Osteoblast (primary cell): ENCODE measurements at places on chromosomes 2 and 18. TPM values are rescaled to one million over a fixed set of nuclear protein-coding genes. Genes with fewer than 3 reads are reported as not detected.

- peak; percentile 67 for DNase-seq
Observed at GRCh38 chr2:158191076-158191895, 89.6 kb downstream of the UPP2 start.

GRCh38 chr2:34423301-34423700 is 824.2 kb upstream of the FAM98A start:
- no peak for DNase-seq

DNA sequence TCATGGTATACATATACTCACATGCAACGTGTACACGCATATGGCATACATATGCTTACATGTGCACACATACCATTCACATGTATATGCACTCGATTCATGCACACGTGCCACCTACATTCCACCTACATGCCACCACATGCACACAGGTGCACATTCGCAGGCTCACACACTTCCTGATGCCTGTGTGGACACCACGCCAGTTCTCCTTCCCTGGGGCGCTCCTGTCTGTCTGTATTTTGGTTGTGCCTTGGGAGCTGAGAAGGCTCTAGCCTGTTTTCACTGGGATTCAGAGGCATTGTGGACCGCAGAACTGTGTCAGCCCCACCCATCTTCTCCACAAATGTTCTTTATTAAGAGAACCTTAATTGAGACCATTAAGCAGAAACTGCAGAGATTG is 96.6 kb upstream of the CTDP1 start:
- peak; percentile 27 for DNase-seq

DNA sequence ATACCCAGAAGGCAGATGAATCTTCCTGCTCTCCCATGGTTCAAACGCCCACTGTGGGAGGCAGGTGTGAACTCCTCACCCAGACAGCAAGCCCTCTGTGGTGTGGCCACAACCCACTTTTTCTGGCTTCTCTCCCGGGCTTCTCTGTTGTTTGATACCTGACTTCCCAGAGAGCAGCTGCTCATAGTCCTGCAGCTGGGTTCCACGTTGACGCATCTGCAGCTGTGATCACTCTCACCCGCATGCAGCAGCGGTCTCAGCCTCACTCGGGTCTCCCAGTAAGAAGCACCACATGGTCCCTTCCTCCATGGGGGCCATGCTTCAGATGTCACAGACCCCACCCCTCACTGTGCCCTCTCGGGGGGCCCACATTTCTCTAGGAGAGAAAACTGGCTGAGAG is 3.5 kb downstream of the ASPRV1 start:
- DNase-seq: no peak

BCL11A gene
- 0.29 and 1.4 TPM in 2 replicates for total RNA-seq

FAM228A gene
- 1.4 and 1.5 TPM in 2 replicates for total RNA-seq
